C1 segment of cervical spinal cord (tissue), 14 donors: ENCODE measurements at places on chromosomes 3 and 15.
A peak's percentile ranks its signal among the peaks of the same experiment; 100 is the strongest.

GRCh38 chr3:178603735-178604134 lies 67.5 kb downstream of the KCNMB2 start:
- DNase-seq: no peak

DNA sequence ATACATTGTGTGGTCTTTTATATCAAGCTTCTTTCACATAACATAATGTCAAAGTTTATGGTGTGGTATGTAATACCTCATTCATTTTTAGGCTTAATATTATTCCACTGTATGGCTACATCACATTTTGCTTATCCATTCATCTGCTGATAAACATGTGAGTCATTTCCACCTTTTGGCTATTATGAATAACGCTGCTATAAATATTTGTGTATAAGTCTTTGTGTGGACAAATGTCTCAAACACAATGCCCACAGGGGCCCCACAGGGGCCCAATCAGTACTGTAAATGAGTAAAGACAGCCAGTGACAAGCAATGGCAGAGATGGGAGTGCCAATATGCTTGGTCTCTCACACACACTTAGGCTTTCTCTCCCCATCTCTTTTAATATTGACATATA lies 54.2 kb downstream of the PIK3R4 start:
- DNase-seq: no peak

DNA sequence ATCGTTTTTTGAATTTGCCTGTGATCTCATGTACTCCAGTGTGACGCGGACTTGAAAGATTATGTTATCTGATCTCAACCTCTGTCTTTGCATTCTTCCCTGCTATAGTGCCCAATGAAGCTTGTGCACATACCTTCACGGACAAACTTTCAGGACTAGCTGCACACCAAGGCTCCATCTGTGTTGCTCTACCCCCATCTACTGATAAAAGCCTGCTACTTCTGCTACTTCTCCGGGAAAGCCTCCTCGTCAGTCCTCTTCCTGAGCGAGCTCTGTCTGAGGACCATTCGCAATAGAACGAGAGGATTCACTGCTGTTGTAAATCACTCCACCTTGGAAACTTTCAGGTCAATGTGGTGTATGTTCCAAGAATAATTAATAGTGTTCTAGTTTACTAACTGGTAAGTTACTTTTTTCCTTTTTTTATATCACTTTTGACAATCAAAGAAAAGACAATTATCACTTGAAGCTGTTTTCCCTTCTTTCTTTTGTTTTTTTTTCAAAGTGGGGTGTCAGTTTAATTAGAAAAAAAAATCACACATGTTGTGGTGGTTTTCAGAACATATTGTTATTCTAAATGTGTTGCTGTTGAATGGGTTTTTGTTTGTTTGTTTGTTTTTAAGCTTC lies 217.6 kb downstream of the ARRDC4 start:
- DNase-seq: peak; percentile 1

DNA sequence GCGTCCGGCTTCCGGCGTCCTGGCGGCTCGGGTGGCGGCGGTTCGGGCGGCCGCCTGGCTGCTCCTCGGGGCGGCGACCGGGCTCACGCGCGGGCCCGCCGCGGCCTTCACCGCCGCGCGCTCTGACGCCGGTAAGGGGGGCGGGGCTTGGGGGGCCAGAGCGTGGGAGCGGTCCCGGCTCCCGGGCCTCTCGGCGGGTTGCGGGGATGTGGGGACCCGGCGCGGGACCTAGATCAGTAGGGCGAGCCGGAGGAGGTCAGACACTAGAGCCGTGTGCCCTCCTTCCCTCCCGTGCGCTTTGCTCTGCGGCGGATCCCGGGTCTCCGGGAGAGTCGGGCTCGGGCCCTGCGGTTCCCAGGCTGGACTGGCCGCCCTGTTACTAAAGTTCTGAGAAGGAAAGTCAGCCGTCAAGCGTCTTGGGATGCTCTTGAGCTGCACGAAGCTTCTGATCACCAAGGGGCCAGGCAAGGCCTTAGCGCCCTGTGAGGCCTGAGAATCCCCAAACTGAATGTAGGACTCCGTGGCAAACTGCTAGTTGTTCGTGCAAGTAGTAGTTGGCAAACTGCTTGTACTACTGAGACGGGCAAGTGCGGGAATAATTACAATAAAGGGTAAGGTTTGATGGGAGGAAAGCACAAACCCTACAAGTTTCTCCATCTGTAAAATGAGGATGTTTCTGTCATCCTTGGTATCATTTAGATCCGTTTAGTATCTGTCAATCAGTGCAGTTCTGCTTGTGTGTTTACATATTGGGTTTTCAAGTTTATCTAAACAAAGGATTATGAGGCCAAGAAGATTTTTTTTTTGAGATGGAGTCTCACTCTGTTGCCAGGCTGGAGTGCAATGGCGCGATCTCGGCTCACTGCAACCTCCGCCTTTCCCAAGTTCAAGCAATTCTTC lies 587 bp downstream of the PIGX start:
- peak; percentile 58 for DNase-seq

DNA sequence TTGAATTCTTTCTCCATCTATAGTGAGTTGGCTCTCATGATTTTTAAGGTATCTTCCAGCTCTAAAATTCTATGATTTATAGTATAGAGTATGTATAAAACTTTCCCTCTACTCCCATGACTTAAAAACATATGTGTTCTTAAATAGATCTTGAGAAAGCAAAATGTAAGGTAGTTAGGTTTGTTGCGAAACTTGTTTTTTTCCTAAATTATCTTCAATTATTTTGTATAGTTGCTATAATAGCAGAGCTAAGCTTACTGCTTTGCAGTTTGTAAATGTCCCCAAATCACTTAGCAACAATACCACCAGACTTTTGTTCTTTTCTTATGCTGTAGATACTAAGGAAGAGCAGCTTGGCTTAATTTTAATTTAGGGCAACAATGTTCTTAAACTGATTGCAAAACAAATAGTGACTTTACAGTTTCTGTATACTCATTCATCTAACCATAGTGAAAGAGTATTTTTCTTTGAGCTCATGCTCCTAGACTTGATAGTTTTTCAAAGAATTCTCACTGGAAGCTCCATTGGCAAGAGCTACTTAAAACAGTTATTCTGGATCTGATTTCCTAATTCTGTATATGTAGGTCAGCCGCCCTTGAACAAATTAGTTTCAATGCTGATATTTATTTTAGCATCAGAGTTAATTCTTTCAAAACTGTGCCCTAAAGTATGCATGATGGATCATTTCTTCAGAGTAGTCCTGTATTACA lies 61.2 kb downstream of the LYSMD4 start:
- DNase-seq: no peak
